ENCODE measurements at places on chromosomes 4 and X.
A peak's percentile ranks its signal among the peaks of the same experiment; 100 is the strongest.

DNA sequence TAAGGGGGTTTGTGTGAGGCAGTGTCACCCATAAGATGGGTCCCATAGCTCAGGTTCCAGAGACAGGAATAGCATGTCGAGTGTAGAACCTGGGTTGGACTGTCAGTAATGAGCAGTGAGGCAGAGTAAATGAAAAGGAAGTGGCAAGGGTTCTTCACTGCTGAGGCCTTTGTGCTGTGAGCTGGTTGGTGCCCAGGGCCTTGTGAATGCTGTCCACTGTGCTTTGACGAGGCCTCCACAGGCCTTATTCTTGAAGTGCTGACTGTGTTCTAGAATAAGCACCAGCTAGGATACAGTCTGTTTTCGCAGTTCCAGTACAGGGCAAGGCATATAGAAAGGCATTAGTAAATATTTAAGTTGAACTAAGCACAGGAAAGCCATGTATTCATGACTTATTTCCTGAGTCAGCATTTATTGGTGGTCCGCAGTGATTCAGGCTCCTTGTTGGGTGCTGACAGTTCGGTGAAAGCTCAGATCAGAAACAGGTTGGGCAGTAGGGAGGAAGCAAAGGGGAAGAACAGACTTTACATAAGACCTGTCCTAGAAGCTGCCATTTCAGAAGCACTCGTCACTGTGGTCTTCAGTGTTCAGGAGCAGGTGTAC lies 25.6 kb upstream of the TADA2B start:
- H3K36me3 ChIP-seq: peaks cover 56% of the 10 kb centered on the region
- H3K4me3 ChIP-seq: no peak overlapping the region
- DNase-seq: no peak
- H3K27me3 ChIP-seq: no peaks in the 10 kb centered on the region
- peaks cover 10% of the 10 kb centered on the region for H3K4me1 ChIP-seq

DNA sequence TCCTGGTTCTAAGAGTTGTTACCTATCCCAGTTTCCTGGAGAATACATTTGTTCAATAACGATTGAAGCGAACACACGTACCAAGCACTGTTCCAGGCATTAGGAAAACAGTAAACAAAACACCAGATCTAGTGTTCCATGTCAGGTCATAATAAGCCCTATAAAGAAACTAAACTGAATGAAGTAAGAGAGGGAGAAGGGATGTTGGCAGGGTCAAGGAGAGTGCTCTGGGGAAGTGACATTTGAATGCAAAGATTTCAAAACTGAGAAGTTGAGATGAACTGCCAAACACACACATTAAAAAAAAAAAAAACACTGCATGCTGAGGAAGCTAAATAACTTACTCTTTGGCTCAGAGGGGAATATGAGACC lies 14.4 kb upstream of the ENAM start:
- no peak overlapping the region for H3K27ac ChIP-seq
- DNase-seq: no peak
- H3K4me3 ChIP-seq: no peak overlapping the region
- no peaks in the 10 kb centered on the region for H3K36me3 ChIP-seq

DNA sequence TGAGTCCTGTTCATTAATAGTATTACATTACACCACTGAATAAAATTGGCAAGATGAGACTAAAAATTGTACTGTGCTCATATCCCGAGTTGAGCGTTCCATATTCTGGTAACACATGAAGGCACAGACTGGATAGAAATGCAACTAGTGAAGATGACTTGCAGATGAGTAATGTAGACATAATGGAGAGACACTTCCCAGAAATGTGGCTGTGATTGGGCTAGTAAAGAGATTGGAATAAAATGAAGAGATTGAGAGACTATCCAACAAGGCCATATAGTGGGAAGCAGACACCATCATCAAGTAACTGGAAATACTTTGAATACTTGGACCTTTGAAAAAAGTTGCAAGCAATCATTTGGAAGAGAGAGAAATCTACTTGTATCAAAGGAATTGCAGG lies 77.3 kb downstream of the DCAF8L1 start:
- no peaks in the 10 kb centered on the region for H3K27me3 ChIP-seq
- H3K27ac ChIP-seq: no peak overlapping the region

- no peak overlapping the region for H3K27ac ChIP-seq
- peaks cover 3% of the 10 kb centered on the region for H3K4me1 ChIP-seq
- H3K36me3 ChIP-seq: peaks cover 2% of the 10 kb centered on the region
- no peak for DNase-seq
- no peaks in the 10 kb centered on the region for H3K27me3 ChIP-seq
- H3K4me3 ChIP-seq: no peak overlapping the region
Observed at GRCh38 chr4:24914460-24914859, 1.6 kb upstream of the CCDC149 start.

DNA sequence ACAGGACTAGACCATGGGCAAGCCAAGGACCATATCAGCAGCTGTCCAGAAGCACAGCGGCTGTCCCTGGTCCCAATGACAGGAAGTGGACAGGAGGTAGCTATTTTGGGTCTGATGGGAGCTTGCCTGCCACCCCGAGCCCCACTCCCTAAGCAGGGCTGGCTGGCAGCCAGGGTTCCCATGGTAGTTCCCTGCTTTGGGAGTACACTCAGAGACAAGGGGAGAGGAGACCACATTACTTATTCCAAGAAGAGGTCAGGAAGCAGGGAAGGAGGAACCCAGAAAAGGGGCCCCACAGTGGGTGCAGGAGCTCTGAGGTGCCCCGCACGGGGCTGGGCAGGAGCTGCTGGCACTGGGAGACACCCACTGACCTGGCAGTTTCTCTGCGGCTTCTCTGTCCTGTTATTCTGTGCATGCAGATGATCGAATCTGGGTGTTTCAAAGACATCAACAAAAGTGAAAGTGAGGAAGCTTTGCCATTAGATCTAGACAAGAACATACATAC lies 36.3 kb downstream of the HTT-AS start:
- DNase-seq: no peak
- H3K27me3 ChIP-seq: peaks cover 19% of the 10 kb centered on the region
- H3K36me3 ChIP-seq: no peaks in the 10 kb centered on the region
- no peak overlapping the region for H3K4me3 ChIP-seq

DNA sequence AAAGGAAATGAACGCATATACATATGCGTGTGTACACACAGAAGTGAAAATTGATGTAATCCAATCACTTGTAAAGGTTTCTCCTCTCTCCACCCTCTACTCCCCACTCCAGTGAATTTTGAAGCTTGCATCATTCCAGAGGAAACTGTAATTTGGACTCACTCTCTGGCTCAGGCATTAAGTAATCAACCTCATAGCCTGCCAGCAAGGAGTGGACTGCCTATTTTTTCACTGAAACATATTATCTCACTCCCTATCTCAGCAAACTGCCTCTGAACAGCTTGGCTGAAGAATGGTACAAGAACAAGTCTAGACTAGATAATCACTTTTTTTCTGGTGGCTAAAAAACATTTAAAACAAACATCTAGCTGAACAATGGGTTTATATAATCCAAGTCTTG lies 124.2 kb downstream of the C4orf51 start:
- no peaks in the 10 kb centered on the region for H3K27me3 ChIP-seq
- no peaks in the 10 kb centered on the region for H3K36me3 ChIP-seq
- peak overlapping the region; percentile 44 for H3K4me3 ChIP-seq

- H3K4me3 ChIP-seq: no peak overlapping the region
- no peaks in the 10 kb centered on the region for H3K36me3 ChIP-seq
- H3K27me3 ChIP-seq: peaks cover 14% of the 10 kb centered on the region
- no peak for DNase-seq
- H3K4me1 ChIP-seq: no peaks in the 10 kb centered on the region
Observed at GRCh38 chrX:129934461-129934860, 28.5 kb downstream of the UTP14A start.

GRCh38 chr4:77560170-77560569 lies 45.5 kb upstream of the CXCL13 start:
- no peaks in the 10 kb centered on the region for H3K36me3 ChIP-seq
- H3K27me3 ChIP-seq: no peaks in the 10 kb centered on the region
- no peak overlapping the region for H3K27ac ChIP-seq
- no peaks in the 10 kb centered on the region for H3K4me1 ChIP-seq

DNA sequence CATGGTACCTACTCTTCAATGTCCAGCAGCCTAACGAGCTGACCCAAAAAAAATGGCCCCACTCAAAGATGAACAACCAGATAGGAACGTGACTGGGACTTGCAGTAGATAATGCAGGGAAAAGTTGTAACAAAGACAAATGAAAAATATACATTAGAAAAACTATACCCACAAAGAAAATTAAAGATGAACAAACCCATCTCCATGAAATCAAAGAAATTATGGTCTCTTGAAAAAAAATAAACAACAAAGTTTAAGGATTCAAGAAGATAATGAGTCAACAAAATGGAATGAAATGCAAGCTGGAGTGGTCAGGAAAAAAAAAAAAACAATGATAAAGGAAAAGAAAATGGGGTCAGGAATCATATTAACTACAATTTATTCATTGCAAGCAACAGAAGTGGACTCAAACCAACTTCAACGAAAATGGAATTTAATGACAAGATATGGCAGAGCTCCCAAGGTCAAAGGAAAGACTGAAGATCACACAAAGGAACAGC lies 309.8 kb upstream of the GALNT7 start:
- no peak overlapping the region for H3K27ac ChIP-seq
- H3K27me3 ChIP-seq: no peaks in the 10 kb centered on the region
- DNase-seq: no peak
- no peak overlapping the region for H3K4me3 ChIP-seq

DNA sequence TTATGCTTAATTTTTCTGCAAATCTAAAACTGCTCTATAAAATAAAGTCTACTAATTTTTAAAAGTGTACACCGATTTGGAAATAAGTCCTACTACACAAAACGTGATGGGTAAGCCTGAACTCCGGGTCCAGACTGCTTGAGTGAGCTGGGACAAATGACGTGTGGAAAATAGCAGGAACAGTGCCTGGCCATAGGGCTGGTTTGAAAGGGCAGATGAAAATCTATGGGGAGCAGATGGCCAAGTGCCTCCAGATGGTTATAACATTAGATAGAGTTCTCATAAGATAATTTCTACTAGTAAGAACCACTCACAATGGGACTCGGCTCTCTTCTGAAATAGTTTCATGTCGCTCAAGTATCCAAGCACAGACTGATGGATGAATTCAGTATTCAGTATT lies 52.5 kb downstream of the F11 start:
- no peaks in the 10 kb centered on the region for H3K36me3 ChIP-seq
- no peak overlapping the region for H3K4me3 ChIP-seq
- DNase-seq: no peak
- no peak overlapping the region for H3K27ac ChIP-seq

DNA sequence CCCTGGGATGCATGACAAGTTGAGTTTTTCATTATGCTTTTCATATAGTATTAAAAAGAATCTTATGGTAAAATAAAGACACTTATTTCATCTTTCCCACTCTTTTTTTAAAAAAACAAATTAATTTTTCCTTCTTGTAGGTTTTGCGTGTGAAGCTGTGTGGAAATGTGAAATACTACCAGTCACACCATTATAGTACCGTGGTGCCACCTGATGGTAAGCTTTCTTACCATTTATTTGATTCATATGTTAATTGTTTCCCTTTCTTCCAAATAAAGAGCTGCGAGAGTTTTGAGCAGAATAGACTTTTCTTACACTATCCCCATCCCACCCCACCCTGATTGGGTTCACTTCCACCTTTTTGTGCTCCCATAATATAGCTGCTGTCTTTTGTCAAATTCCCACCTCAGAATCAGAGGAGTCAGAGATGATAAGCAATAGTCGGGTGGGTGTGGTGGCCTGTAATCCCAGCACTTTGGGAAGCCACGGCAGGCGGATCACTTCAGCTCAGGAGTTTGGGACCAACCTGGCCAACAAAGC lies 44.3 kb downstream of the CASP6 start:
- H3K27ac ChIP-seq: no peak overlapping the region
- H3K4me3 ChIP-seq: no peak overlapping the region
- DNase-seq: no peak
- H3K4me1 ChIP-seq: no peaks in the 10 kb centered on the region

DNA sequence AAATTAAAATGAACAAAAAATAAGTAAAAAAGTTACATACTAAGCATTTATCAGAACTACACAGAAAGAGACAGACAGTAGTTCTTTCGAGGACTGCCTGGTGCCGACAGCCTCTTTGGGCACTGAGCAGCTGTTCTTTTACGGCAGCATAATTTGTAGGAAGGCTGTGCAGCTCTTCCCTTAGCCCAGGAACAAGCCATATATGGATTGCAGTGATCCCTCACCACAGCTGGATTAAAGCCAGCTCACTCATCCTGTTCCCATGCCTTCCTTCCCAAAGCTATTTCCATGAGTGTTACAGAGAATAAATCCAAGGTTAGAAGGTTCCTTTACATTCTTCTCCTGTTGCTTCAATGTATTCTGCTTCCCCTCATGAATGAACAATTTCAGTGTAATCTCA lies 71.7 kb downstream of the DDX60L start:
- no peaks in the 10 kb centered on the region for H3K27me3 ChIP-seq
- no peak for DNase-seq
- no peak overlapping the region for H3K4me3 ChIP-seq
- H3K4me1 ChIP-seq: peaks cover 15% of the 10 kb centered on the region
- H3K36me3 ChIP-seq: peaks cover 8% of the 10 kb centered on the region

DNA sequence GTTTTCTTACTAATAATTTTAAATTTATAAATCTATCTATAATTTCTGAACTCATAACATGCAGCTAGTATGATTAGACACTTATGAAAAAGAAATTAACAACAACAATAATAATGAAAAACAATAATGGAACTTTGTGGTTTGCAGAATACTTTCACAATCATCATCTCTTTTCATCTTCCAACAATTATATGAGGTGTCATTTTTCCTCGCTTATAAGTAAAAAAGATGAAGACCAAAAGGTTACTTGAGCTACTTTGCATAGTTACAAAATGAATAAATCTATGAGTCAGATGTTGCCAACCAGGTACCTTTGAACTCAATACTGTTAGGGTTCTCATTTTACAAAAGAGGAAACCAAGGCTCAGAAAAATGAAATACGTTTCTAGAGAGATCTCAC lies 98.5 kb upstream of the ELOVL6 start:
- no peak for DNase-seq
- no peaks in the 10 kb centered on the region for H3K4me1 ChIP-seq
- H3K4me3 ChIP-seq: no peak overlapping the region
- H3K36me3 ChIP-seq: no peaks in the 10 kb centered on the region
- H3K27ac ChIP-seq: no peak overlapping the region

DNA sequence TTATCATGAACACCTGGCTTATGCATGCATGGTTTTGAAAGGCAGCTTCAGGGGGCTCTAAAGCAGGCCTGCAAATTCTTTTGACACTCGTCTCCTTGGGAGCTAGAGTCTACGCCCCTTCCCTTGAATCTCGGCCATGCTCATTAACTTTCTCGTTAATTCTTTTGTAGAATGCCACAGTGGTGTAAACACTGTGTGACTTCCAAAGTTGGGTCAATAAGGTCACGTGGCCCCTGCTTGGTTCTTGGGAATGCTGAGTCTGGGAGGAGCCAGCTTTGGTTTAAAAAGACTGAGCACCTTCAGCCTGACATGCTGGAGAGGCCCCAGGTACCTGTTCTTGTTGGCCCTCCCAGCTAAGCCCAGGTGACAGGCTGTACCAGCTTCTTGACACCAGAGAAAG lies 228.4 kb downstream of the DHRSX start:
- no peaks in the 10 kb centered on the region for H3K4me1 ChIP-seq
- peaks cover 1% of the 10 kb centered on the region for H3K36me3 ChIP-seq
- H3K4me3 ChIP-seq: no peak overlapping the region
- no peaks in the 10 kb centered on the region for H3K27me3 ChIP-seq
- DNase-seq: no peak

All from keratinocyte (primary cell).